ENCODE measurements at places on chromosomes 1 and 21.
A peak's percentile ranks its signal among the peaks of the same experiment; 100 is the strongest.

DNA sequence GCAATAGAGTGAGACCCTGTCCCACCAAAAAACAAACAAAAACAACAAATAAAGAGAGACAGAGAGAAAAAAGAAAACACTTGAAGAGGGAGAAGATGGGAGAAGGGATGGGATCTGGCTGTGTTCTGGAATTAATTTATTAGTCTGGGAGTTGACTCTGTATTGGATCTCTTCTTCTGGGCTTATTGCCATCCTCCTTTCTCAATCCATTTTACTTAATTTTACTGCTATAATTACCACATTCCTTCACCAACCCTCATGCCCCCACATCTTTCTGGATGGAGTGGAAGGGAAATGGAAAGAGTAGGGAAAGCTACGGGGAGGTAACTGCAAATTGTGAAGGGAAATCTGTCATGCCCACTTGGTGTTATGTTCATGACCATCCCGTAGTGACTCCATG is 42.9 kb downstream of the FMN2 start:
- DNase-seq, result no peak

- DNase-seq, result no peak
Measured at GRCh38 chr21:33964706-33965325, 49.2 kb upstream of the ATP5PO start.

GRCh38 chr1:69863704-69864103 is 296.0 kb downstream of the LRRC7 start:
- no peak for DNase-seq

DNA sequence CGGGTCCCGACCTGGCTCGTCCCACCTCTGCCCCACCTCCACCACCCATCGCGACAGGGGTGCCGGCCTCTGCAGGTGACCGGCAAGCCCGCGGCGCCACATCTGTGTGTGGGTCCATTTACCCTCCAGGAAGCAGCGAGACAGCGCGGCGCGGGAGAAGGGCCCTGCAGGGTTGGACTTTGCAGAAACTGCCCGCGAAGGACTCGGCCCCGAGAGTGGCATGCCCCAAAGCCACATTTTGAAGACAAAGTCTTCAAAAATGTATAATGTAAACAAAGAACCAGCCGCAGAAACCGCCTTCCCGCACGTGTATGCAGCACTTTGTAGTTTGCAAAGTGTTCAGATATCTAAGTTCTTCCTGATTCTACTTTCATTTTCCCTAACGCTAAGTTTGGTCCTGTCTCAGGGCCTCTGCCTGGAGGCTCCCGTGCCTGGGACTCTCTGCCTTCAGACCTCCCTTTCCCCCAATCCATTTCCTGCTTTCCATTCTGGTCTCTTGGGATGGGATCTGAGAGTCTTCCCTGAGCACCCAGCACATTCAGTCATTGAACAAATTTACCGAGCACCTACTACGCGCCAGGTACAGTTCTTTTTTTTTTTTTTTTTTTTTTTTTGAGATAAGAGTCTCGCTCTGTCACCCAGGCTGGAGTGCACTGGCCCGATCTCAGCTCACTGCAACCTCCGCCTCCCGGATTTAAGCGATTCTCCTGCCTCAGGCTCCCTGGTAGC is 524 bp upstream of the TMCO4 start:
- peak; percentile 5 for DNase-seq

- no peak for DNase-seq
Measured at GRCh38 chr1:232162001-232162400, 467.9 kb downstream of the SIPA1L2 start.

- DNase-seq, result no peak
Measured at GRCh38 chr21:42209801-42210479, 9.0 kb upstream of the ABCG1 start.

DNA sequence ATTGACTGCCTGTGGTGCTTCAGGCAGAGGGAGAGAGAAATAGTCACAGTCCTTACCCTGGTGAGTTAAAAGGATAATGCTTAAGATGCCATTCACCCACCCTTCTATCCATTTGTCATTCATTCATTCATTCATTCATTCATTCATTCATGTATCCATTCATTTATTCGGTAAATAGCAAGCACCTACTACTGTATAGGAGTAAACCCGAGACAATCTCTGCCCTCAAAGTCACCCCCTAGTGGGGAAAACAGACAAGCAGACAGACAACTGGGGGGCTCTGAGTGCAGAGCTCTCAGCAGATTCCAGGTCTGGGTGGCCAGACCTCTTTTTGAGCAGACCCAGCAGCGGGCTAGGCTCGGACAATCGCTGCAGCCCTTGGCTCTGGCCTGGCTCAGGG is 14.1 kb upstream of the ACTL8 start:
- DNase-seq, result no peak

DNA sequence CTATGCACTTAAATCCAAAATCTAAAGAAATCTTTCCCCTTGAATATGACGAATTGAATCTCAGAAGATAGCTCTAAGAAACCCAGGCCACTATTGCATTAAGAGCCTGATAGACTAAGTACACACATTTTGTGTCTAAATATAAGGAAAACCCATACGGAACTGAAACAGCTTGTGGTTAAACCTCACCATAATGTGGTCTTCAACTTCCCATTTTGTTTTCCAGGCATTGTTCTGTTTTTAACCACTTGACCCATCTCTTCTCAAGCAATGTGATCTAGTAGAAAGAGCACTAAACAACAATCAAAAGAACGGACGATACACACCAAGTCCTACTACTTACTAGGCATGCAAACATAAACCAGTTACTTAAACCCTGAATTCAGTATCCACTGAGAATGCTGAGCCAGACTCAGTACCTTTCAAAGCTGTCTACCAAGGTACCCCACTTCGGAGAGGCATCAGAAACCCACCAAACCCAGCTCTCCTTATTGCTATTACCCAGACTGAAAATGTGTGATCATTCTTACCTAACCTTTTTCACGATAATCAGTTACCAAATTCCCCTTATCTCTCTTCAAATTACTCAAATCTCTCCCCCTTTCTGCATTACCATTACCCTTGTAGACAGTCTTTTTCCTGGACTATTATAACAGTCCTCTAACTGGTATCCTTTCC is 12.8 kb downstream of the OTUD7B start:
- no peak for DNase-seq

DNA sequence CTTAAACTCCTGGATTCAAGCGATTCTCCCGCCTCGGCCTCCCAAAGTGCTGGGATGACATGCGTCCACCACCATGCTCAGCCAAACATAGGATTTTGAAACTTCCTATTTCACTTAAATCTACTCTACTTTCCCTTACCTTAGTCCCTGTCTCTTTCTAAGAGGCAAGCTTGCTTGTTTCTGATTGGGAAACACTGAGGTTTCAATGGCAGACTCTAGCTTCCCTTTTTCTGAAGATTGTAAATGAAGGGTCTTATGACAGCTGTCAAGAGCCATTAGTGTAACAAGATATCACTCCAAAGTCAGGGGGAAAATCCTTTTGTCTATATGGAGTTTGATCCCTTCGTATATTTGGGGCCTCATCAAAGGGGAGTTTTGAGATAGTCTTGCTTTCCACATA is 23.5 kb upstream of the LMO4 start:
- no peak for DNase-seq

- no peak for DNase-seq
Measured at GRCh38 chr1:226942392-226942791, 2.3 kb downstream of the COQ8A start.

DNA sequence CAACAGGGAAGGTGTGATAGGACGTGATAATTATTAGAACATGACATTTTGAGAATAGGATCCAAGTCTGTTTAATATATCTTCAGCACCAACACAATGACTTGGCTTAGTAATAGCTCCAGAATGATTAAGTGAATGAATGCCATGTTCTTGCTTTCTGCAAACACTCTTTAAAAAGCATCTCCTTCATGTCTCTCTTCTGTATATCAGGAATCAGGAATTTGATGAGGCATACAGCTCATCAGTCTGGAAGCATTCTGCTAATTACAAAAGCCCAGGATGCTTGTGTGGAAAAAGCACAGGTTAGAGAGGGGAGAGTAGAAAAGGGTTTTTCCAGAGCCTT is 113.0 kb upstream of the ZNF648 start:
- DNase-seq, result no peak

DNA sequence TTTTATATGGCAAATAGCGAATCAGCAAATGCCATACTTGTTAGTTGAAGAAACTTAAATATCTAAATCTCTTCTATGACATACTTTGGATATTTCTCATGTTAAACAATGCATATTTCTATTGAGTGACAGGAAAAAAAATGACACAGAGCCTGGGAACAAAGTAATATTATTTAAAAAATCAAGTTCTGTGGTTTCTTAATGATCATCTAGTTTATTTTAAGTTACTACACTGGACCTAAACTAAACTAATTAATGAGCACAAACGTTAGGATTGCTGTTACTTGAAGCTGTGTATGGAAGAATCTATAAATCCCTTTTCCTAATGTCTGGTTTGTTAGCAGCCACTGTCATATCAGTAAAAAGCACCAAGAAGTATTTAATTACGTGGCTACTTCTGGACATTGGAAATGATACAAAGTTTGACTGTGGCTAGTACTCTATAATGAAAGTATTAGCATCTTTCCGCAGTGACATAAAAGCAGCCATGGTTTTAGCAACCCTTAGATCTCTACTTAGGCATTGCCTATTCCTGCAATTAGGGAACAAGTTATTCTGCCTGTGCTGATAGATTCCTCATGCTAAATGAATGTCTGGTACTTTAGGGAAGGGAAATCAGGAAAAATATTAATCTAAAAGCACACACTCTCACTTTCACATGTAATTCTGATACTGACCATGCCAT is 981.7 kb upstream of the B3GALT2 start:
- DNase-seq, result no peak

DNA sequence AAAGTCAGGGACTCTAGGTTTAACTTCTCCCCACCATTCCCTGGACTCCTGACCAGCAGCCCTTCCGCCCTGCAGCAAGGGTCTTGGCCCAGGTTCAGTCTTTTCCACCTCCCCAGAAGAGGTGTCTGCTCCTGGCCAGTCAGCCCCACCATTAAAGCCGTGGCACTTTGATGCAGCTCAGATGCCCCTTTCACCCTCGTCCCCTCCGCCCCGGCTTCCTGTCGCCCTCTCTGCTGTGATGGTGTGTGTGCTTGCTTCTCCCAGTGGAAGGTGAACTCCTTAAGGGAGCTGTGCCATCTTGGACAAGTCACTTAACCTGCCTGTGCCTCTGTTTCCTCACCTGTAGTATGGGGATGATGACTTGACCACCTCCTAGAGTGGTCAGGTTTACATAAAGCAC is 17.8 kb upstream of the TTC4 start:
- no peak for DNase-seq

DNA sequence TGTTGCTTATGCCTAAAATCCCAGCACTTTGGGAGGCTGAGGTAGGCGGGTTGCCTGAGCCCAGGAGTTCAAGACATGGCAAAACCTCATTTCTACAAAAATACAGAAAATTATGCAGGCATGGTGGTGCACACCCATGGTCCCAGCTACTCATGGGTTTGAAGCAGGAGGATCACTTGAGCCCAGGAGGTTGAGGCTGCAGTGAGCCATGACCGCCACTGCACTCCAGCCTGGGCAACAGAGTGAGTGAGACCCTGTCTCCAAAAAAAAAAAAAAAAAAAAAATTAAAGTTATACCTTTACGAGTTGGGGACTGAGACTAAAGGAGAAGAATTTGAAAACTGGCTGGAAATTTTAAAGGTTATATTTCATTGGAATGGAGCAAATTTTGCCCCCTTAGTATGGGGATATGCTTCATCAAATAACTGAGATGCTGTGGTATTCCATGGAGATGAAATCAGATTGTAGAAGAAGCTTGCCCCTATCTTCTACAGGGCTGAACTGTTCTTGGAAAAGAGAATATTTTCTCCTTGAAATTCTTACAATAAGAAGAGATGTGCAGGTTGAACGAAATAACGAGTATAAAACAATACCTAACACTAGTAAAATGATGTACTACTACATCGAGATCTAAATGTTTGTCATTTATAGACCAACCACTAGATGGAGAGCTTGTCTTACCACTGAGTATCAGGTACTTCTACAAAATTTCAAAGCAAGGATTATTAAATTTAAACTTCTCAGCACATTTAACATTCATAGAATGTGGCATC is 34.9 kb upstream of the SCYL3 start:
- DNase-seq, result no peak

- DNase-seq, result no peak
Measured at GRCh38 chr1:211229365-211229759, 29.8 kb upstream of the RCOR3 start.

DNA sequence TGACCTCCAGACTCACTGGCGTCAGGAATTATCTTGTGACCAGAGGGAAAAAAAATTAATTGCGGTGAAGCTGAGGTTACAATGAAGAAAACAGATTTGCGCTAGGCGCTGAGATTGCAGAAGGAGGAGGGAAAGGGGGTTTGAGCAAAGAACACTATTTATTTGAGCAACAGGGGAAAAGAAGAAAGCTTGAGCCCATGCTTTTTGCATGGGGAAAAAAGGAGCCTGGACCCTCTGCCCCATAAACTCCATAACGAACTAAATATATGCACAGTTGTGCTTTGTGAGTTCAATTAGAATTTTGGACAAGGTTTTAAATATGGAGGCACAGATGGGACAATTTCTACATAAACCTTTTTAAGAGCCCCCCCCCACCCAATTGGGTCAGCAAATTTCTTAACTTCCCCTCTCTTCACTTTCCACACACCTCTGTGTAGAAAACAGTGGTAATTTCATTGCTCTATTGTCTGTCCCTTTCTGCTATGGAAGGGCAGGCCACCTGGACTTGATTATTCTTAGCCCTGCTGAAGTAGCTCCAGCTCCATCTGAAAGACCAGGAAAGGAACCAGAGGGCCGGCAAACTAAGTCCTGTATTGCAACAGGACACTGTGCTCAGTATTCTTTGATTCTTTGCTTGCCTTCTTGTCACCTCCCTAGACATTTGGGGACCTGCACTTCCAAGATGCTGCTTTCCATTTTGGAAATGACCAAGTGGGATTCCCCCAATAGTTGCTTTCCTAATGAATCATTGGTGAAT is 862 bp upstream of the ID3 start:
- DNase-seq, result no peak

DNA sequence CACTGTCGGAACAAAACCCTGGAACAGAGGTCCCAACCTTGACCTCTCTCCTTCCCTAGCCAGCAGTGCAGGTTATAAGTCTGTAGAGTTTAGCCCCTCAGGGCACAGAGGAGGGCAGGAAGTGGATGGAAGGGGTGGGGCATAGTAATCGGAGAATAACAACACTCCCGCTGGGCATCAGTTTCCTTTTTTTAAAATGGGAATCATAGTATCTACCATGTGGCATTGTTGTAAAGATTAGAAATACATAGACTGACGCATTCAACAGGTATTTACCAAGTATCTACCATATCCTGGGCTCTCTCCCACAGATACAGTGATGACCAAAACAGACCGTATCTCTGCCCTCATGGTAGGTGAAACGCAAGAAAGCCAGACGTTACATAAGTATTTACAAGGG is 24.9 kb upstream of the ATF3 start:
- no peak for DNase-seq

- DNase-seq, result no peak
Measured at GRCh38 chr1:49389699-49390098, 613.0 kb upstream of the BEND5 start.

GRCh38 chr1:33265780-33266605 is 9.7 kb downstream of the ZNF362 start:
- no peak for DNase-seq

Data from head of caudate nucleus (tissue), 42 donors.